ENCODE measurements at places on chromosomes 7 and 10.

DNA sequence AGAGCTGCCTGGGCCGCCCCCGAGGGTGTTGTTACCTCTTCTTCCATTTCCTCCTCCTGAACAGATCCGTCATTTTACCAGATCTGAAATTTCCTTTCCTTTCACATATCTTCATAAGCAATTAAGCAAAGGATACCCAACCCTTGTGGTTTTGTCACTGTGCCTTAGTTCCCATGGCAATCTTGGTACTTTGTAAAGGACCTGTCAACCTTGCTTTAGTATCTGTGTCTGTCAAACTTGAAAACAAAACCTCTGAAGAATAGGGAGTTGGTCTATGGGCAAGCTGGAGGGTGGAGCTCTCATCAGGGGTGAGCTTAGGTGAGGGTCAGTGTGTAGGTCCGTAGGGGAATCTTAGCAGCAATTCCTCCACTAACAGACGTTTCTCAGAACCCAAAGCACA is 25.4 kb upstream of the CCDC3 start:
- DNase-seq = no peak

DNA sequence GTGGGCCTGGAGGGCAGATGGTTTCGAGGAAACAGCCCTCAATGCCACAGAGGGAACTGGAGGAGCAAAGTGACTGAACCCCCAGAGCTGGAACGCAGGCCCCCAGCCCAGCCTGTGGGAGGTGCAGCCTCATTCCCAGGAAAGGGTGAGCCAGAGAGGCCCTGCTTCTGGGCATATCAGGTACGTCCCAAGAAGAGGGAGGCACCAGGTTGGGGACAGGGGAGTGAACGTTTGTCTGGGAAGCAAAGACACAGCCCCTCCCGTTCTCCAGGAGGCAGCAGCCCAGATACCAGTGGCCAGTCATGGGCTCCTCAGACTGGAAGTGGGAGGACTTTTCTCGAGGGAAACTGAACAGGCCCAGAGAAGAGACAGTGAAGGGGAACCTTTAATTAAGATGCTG is 74.3 kb upstream of the RET start:
- no peak for DNase-seq

DNA sequence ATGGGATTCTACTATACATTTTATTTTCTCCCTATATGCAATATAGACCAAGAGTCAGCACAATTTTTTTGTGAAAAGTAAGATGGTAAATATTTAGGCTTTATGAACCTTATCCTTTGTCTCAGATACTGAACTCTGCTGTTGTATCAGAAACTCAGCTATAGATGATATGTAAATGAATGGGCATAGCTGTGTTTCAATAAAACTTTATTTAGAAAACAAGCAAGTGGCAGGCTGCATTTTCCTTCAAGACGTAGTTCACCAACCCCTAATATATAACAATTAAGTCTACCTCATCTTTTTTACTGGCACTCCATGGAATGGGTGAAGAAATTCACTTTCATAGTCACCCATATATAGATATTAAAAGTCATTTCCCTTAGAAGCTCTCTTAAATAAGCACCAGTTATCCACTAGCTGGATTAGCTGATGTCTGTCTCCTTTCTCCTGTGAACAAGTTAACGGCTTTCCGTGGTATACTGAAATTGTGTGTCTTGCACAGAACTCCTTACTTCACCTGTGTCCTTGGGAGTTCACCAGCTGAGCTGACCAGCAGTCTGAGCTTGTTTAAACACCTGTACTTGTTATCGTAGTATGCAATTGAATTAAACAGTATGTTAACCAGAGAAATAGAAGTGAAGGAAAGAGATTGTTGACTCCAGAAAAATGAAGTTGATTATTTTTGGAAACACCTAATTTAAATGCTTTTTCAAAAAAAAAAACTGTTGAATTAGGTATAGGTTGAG is 770.6 kb downstream of the KCNMA1 start:
- DNase-seq = no peak

- no peak for DNase-seq
Measured at GRCh38 chr10:33535866-33536265, 201.4 kb upstream of the NRP1 start.

DNA sequence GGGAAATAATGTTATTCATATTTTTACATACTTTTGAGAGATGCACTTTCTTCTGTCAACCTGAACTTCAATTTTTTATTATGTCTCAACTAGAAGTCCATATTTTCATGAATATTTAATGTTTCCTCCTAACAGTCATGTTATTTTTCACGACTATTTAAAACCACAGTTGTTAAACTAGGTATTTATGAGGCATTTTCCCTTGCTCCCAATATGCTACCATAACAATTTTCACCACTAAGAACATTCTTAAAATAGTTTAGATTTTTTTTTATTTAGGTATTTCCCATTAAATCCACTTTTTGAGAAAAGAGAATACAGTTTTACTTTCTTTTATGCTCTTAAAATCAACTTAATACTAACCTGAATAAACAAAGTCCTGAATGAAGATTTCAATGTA is 89.4 kb downstream of the JAZF1 start:
- DNase-seq = no peak

DNA sequence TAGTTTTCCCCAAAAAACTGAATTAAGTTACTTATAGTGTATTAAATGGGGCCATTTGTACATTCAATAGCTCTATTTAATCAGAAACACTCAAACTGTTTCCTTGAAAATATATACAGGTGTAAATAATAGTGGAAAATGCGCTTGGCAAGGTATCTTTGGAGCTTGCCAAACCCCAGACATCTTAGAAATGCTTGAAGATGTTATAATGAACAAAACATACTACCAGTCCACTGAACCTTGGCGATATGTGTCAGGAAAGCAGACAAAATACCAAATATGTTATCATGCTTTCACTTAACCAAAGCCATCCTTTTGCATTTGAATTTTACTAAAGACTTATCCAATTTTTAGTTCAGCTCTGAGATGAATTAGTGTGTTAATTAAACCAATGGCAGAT is 352.7 kb upstream of the SEMA3A start:
- no peak for DNase-seq
